Omental fat pad (tissue), 4 donors: ENCODE measurements at places on chromosomes 16 and 17. TPM values are rescaled to one million over a fixed set of nuclear protein-coding genes. Genes with fewer than 3 reads are reported as not detected.

C16orf92 gene
- total RNA-seq: not detected

ZPBP2 gene
- total RNA-seq: not detected

STH gene
- not detected for total RNA-seq

TVP23A gene
- total RNA-seq: 1.5 TPM

RAC3 gene
- total RNA-seq: 10.1 TPM

TSC2 gene
- total RNA-seq: 37.3 TPM

PRRT2 gene
- total RNA-seq: 0.28 TPM

CSH1 gene
- total RNA-seq: not detected

ZNF385C gene
- not detected for total RNA-seq

MYL4 gene
- total RNA-seq: 0.46 TPM

SMIM36 gene
- total RNA-seq: not detected

CIITA gene
- 8.7 TPM for total RNA-seq

ZDHHC1 gene
- total RNA-seq: 14.2 TPM

DNA sequence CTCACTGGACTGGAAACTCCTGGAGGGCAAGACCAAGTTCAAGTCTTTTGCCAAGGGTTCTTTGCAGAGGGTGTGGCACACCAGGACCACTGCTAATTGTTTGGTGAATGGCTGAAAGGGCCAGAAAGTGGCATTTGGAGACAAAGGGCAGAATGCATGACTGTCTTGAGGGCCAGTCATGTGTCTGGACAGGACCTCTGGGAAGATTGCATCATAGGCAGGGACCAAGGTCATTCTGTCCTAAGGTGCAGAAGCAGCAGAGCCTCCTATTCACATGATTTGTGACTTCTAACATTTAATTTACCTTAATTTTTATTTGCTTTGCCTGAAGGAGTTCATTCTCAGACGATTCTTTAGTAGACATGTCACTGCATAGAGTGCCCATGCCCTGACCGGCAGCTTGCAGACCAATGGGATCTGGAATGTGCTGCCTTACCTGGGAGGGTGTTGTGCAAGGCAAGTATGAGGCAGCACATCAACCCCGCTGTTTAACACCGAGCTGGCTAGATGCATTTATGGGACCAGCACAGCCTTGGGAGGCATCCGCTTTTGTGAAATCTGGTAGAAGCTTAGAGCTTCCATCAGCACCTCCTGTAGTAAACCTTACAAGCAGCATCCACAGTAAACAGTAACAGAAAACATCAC, 62.3 kb upstream of the MAF start:
- no peak for DNase-seq

DNA sequence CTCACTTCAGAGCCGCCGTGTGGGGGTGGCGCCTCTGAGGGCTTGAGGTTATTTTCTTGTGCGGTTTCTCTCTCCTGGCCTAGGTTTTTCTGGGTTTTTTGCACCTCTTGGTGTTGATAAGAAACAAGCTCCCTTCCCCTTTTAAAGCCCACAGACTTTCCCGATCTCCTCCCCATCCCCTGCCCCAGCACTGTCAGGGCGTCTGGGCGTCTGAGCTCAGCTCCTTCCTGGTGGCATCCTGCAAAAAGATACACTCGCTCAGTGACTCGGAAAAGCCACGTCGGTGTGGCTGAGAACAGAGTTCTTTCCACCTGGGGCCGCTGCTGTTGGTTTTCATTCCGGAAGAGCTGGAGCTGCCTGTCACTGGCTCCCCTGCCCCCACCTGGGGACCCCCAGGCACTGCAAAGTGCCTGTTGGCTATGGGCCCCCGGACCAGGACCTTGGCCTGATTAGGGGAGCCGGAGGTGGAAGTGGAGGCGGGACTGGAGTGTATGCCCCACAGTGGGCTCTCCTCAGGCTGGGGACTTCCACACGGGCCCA, 14.5 kb downstream of the BAIAP2 start:
- DNase-seq: no peak

GRCh38 chr16:10556236-10556635, 24.2 kb downstream of the EMP2 start:
- DNase-seq: no peak

- DNase-seq: peak; percentile 62
Measured at GRCh38 chr16:30065943-30066760, 592 bp downstream of the ALDOA start.

GRCh38 chr17:45405250-45406086, 27.2 kb downstream of the ARHGAP27 start:
- no peak for DNase-seq

- DNase-seq: peak; percentile 58
Measured at GRCh38 chr16:4660454-4661007, 32.8 kb upstream of the NUDT16L1 start.

DNA sequence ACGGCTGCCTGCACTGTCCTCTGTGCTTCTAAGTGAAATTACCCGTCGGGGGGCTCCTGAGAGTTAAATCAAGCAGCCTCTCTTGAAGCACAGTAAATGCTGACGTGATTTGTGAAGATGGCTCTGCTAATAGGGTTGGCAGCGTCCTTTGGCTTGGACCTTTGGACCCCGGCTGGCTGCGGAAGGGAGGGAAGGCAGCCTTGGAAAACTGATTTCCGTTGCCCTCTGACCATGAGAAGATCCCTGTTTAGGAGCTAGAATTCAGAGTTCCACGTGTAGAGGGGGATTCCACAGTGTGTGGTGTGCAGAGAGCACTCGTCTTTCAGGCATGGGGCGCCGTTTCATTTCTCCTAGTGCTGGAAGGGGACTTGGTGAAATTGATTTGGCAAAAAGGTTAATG, 640.8 kb downstream of the WWOX start:
- no peak for DNase-seq

- no peak for DNase-seq
Measured at GRCh38 chr16:84120023-84120422, 3.3 kb upstream of the MBTPS1 start.

DNA sequence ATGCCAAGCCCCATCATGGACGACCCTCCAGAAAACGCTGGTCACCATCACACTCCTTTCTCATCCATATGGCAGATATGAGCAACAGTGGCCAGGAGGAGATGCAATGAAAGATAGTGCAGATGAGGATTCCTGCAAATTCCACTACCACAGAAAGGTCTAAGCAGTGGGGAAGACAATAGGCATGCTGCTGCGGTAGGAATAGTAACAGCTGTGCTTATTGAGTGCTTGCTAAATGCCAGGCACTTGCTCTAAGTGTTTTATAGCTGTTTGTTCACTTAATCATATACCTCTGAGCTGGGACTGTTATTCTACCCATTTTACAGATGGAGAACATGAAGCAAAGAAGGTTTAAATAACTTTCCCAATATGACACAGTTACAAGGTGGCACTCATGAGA, 46.6 kb upstream of the AKAP1 start:
- DNase-seq: no peak

DNA sequence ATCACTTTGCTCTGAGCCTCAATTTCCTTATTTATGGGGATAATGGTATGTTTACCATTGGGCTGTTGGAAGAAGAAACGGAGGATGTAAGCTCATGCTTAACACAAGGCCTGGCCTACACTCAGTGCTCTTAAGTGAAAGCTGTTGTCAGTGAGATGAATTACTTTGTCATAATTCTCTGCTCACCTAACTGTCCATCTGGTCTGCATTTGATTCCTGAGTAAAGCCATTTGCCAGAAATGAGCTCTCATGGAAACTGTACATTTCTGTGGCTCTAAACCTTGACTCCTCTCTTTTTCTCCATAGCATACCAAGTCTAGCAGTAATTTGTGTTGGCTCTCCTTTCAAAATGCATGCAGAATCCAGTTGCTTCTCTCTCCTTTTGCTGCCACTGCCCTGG, 445.7 kb downstream of the UTP18 start:
- DNase-seq: no peak

DNA sequence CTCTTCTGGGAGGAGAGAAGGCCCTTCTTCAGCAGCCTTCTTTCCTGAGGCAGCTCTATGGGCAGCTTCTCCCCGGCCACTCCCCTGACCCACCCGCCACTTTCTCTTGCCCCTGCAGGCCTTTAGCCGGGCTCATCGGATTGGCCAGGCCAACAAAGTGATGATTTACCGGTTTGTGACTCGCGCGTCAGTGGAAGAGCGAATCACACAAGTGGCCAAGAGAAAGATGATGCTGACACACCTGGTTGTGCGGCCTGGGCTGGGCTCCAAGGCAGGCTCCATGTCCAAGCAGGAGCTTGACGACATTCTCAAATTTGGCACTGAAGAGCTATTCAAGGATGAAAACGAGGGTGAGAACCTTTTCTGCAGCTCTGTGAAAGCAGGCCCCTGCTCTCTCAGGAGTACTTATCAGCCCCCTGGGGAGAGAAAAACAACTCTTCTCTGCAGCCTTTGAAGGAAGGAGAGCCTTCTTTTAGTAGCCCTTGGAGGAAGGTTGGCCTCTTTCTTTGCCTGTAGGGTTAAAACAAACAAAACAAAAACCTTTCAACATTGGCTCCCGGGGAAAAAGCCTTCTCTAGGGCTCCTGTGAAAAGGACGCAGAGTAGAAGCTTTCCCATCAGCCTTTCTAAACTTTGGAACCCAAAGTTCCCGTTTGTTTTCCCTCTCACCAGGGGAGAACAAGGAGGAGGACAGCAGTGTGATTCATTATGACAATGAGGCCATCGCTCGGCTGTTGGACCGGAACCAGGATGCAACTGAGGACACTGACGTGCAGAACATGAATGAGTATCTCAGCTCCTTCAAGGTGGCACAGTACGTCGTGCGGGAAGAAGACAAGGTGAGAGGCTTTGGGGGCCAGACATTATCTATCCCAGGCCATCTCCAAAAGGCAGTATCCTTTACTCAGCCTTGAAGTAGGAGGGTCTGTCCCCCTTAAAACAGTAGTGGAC, 12.7 kb downstream of the RNF227 start:
- DNase-seq: no peak

DNA sequence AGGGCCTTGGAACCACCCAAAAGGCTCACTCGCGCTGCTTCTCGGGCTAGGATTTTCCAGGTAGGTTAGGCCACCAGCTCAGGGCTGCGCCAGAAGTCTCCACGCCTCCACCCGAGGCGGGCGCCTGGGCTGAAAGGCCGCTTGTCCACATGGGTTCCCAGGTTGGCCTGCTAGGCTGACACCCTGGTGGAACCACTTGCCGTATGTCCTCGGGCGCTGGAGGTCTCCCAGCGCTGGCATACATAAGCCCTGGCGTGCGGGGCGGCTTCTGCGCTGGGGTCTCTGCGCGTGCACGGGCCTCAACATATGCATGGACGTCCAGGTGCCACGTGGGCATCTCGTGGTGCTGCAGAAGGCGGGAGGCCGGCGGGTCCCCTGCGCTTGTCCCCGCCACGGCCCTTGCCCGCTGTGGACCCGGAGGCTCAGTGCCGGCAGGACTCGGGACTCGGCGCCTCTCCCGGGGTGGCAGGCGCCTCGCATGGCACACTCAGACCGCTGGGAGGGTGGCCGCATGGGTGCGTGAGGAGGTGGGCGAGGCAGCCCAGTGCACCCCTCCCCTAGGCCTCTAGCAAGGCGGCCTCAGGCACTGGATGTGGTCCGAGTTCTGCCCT, 47.2 kb upstream of the ZNF629 start:
- DNase-seq: no peak

DNA sequence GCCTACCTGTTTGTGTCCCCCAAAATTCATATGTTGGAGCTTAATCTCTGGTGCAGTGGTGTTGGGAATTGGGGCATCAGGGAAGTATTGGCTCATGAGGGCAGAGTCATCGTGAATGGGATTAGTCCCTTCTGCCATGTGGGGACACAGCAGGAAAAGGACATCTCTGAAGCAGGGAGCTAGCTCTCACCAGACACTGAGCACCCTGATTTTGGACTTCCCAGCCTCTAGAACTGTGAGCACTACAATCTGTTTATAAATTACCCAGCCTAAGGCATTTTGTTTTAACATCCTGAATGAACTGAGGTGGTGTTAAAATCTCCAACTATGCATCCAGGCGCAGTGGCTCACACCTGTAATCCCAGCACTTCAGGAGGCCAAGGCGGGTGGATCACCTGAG, 206.0 kb downstream of the SEC14L1 start:
- no peak for DNase-seq

GRCh38 chr17:82371333-82372248, at the start of gene UTS2R:
Gene UTS2R (plus strand): TSS chr17:82371765. CDS start chr17:82374325, 2,560 bp downstream.
- no peak for DNase-seq

- no peak for DNase-seq
Measured at GRCh38 chr17:67685351-67685750, 32.4 kb upstream of the NOL11 start.

GRCh38 chr17:74289688-74290087, 15.7 kb downstream of the DNAI2 start:
- no peak for DNase-seq

- no peak for DNase-seq
Measured at GRCh38 chr17:21283482-21284318, 811 bp upstream of the MAP2K3 start.

DNA sequence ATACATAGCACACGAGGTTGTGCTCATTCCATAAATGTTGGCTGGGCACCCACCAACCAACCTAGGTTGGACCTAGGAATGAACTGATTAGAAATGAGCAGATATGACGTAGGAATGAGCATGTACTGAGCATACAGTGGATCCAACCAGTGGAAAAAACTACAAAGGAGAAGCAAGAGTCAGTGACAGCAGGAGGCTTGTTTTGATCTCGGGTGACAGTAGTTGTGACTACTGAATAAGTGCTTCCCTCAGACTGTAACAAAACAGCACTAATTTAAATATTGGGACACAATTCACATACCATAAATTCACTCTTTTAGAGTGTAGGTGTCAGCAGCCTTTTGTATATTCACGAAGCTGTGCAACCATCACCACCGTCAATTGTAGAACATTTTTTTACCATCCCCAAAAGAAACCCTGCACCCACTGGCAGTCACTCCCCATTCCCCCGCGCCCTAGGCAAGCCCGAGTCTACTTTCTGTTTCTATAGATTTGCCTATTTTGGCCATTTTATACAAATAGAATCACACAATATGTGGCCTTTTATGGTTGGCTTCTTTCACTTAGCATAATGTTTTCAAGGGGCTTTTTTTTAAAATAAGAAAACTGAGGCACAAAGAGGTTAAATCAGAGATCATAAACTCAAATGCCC, 7.0 kb downstream of the VAC14 start:
- DNase-seq: no peak

- no peak for DNase-seq
Measured at GRCh38 chr17:3043737-3044365, 19.6 kb downstream of the OR1D5 start.

GRCh38 chr16:29650771-29651170, 12.3 kb upstream of the SPN start:
- no peak for DNase-seq

GRCh38 chr17:77916703-77917481, 41.6 kb upstream of the TNRC6C start:
- no peak for DNase-seq

DNA sequence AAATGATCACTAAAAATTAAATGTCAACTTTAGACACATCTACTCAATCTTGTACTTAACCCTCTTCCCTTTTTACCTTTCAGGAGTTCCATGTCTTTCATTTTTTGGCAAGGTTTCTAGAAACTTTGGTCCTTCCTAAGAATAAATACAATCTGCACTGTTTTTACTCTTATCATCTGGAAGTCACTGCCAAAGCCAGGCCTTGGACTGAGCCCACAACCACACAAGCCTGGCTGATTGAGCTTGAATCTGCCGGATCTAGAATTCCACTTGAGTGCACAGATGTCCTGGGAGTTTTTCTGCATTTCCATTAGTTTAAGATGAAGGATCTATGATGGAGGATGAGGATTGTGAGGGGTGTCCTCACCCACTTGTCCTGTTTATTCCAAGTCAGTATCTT, 126.1 kb downstream of the VPS53 start:
- DNase-seq: no peak

GRCh38 chr17:50268026-50268425, 6.2 kb upstream of the TMEM92 start:
- no peak for DNase-seq

GRCh38 chr17:81129711-81130367, 35.5 kb upstream of the PVALEF start:
- no peak for DNase-seq

GRCh38 chr17:48307255-48307654, 122.8 kb downstream of the SKAP1 start:
- no peak for DNase-seq
